Naive thymus-derived CD4-positive, alpha-beta T cell (primary cell): ENCODE measurements at places on chromosomes 16 and 17.

GRCh38 chr17:82105417-82105881 lies 7.4 kb upstream of the FASN start:
- DNase-seq, result no peak

GRCh38 chr16:14193316-14193871 lies 122.3 kb downstream of the MRTFB start:
- DNase-seq, result peak; percentile 40

GRCh38 chr16:7397901-7398300 lies 65.3 kb downstream of the RBFOX1 start:
- no peak for DNase-seq

DNA sequence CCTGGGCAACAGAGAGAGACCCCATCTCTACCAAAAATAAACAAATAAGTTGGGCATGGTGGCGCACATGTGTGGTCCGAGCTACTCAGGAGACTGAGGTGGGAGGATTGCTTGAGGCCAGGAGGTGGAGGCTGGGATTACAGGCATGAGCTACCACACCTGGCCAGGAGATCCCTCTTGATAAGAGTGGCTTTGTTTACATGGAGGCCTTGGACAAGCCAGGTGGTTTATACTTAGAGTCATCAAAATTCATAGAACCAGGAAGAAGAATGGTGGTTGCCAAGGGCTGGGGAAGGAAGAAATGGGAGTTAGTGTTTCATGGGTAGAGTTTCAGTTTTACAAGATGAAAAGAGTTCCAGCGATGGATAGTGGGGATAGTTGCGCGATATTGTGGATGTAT lies 8.8 kb upstream of the ZFP1 start:
- no peak for DNase-seq

DNA sequence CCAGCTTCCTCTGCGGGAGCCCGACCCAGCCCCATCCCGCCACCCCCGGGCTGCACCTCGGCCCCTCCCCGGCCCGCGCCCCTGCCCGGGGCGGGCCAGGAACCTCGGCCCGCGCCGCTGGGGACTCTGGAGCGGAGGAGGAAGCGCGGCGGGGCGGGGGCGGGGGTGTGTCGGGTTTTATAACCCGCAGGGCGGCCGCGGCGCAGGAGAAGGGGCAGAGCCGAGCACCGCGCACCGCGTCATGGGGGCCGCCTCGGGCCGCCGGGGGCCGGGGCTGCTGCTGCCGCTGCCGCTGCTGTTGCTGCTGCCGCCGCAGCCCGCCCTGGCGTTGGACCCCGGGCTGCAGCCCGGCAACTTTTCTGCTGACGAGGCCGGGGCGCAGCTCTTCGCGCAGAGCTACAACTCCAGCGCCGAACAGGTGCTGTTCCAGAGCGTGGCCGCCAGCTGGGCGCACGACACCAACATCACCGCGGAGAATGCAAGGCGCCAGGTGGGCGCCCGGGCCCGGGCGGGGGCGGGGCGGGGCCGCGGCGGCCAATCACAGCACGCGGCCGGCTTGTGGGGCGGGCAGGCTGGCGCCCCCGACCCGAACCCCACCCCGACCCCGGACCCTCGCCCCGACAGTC lies at the start of gene ACE:
ACE (plus strand) TSS at position 208 of the 626 bp plus-strand sequence; CDS start at position 242, 34 bp downstream.
- DNase-seq, result peak; percentile 22

- no peak for DNase-seq
Observed at GRCh38 chr17:29170682-29171081, 9.5 kb downstream of the MYO18A start.

GRCh38 chr17:34255381-34255732 lies 272 bp downstream of the CCL2 start:
- no peak for DNase-seq

- peak; percentile 53 for DNase-seq
Observed at GRCh38 chr17:78781104-78781892, 775 bp downstream of the CYTH1 start.

- no peak for DNase-seq
Observed at GRCh38 chr17:77688369-77688768, 270.1 kb upstream of the TNRC6C start.

DNA sequence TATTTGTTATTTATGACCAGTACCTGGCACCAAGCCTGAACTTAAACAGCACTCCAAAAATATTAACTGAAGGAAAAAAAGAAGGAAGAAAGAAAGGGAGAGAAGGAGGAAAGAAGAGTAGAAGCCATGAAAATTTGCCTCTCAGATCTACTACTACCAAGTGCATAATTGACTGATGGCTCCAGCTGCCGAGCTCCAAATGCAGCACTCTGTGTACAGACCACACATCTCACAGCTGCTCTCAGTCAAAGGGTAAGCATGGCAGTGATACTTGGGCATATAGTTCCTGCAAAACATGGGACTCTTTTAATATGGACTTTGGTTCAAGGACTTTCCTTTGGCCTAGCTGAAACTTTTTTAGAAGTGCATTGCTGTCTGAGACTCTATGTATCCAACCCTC lies 44.0 kb upstream of the NOG start:
- DNase-seq, result no peak

GRCh38 chr16:8493972-8494371 lies 96.3 kb downstream of the TMEM114 start:
- DNase-seq, result no peak

- DNase-seq, result no peak
Observed at GRCh38 chr16:14485121-14485551, 144.9 kb downstream of the PARN start.

DNA sequence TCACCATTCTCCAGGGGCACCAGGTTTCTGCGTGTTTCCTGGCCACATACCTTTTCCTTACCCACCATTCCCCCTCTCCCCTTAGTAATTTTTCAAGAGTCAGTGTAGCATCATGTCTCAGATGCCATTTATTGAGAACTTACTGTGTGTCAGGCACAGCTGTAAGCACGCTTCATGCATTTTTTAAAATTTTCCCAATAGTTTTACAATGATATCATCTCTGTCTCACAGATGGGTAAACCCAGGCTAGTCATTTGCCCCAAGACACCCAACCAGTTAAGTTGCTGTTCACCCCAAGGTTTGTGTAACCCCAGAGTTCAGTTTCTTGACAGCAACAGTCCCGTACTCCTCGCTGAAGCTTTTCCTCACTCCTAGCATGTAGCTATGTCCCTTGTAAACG lies 56.4 kb upstream of the IRX3 start:
- no peak for DNase-seq

DNA sequence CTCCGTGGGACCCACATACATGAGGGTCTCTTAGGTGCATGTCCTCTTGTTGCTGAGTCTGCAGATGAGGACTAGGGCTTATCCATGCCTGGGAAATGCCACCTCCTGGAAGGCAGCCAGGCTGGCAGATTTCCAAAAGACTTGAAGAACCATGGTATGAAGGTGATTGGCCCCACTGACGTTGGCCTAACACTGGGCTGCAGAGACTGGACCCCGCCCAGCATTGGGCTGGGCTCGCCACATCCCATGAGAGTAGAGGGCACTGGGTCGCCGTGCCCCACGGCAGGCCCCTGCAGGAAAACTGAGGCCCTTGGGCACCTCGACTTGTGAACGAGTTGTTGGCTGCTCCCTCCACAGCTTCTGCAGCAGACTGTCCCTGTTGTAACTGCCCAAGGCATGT lies 38.2 kb upstream of the IL21R start:
- DNase-seq, result no peak

DNA sequence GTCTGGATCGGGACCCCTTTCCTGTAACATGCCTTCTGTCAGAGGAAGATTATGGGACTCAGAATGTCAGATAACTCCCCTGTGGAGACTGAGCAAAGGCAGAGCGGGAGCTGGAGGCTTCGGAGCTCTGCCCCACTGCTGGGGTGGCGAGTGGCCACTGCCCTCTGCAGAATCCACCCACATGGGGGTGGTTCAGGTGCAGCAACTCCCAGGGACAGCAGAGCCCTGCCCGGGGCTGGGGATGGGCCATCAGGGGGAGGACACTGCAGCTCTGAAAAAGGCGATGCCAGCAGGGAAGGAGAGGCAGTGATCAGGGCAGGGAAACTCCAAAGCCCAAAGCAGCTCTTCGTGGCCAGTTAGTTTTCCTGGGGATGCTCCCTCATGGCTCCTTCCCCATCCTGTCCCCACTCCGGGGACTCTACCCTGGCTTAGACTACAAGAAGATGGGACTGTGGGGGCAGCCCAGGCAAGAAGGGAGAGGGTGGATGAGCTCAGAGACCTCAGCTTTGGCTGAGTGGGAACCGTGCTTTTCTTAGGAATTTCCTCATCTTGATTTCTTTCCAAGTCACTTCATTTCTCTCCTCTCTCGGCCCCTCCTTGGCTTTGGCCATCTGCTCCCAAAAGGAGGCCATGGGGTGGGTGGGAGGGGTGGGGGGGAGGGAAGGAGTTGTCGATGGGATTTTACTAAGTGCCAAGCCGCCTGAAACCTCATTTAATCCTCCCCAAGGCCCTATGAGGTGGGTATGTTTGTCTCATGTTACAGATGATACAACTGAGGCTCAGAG lies 4.0 kb downstream of the CA4 start:
- no peak for DNase-seq

DNA sequence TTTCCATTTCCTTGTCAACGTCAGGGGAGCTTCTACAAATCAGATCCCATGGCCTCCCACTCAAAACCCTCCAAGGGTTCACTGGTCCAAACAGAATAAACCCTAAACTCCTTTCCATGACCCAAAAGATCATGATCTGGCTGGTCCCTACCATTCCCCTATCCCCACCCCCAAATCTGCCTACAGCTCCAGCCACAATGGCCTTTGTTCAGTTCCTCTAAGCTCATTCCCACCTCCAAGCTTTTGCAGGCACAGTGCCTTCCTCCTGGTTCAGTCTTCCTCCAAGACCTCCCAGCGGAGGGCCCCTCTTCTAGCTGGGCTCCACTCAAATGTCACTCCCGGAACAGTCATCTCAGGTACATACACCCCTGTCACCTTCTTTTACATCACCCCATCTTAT lies 2.0 kb downstream of the GPRC5B start:
- no peak for DNase-seq

DNA sequence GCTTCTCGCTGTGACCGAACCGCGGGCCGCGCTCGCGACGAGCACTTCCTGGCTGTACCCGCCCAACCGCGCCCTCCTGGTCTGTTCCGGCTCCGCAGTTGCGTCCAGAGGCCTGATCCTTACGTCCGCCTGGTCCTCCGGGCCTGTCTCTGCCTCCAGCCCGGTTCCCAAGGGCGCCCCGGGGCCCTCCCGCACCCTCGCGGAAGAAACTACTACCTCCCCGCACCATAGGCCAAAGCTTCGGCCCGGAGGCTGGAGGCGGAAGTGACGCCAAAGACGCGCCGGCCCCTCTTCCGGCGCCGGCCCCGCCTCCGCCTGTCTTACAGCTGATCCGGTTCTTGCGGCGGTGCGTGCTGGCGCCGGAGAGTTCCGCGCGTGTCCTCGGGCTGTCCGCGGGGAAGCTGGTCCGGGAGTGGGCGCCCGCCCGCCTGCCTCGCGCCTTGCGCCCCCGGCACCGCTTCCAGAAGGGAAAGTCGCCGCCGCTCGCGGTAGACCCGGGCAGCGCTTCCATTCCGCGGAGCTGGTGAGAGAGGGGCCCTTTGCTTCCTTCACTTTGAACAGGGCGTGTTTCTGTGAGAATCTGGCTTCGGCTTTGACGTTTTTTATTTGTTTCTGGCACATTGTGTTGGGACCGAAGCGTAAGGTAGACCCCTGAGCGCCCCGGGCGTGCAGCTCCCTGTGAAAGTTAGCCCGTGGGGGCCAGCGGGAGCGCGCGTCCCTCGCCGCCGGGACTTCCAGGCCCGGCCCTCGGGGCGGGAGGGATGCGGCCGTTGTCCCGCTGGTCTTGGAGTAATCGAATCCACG lies at the start of gene ZNF778:
ZNF778 (plus strand) TSS at position 316 of the 804 bp plus-strand sequence. CDS start 3,425 bp downstream, outside the sequence.
- DNase-seq, result peak; percentile 77

DNA sequence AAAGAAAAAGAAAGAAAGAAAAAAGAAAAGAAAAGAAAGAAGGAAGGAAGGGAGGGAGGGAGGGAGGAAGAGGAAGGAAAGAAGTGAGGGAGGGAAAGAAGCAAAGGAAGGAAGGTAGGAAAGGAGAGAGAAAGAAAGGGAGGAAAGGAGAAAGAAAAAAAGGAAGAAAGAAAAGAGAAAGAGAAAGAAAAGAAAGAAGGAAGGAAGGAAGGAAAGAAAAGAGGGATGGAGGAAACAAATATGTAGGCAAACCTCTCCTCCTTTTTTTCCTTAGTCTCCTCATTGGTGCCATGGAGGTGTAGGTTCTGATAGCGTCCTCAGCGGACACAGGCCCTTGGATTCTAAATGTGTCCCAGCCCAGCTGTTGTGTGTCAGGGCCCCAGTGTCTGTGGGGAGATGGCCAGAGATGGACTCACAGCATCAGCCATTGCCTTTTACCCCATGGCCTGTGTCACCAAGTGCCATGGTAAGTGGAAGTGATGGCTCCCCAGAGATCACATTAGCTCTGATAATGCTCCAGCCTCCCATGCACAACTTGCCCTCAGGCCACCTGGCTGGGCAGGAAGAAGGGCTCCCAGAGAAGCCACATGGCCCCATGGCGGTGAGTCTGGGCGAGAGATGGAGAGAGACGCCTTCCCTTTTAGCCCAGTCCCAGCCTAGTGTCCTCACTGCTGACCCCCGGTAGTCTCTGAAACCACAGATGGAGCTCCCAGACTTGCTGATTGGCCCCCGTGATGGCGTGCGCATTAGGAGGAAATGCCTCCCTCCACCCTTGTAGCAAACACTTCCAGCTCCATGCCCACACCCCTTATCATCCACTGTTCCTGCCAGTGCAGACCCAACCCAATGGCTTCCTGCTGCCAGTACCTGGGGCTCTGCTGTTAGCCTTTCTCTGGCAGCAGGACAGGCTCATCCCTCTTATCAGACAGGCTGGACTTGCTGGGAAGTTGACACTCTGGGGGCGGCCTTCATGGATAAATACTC lies 3.7 kb upstream of the SLC6A2 start:
- no peak for DNase-seq

DNA sequence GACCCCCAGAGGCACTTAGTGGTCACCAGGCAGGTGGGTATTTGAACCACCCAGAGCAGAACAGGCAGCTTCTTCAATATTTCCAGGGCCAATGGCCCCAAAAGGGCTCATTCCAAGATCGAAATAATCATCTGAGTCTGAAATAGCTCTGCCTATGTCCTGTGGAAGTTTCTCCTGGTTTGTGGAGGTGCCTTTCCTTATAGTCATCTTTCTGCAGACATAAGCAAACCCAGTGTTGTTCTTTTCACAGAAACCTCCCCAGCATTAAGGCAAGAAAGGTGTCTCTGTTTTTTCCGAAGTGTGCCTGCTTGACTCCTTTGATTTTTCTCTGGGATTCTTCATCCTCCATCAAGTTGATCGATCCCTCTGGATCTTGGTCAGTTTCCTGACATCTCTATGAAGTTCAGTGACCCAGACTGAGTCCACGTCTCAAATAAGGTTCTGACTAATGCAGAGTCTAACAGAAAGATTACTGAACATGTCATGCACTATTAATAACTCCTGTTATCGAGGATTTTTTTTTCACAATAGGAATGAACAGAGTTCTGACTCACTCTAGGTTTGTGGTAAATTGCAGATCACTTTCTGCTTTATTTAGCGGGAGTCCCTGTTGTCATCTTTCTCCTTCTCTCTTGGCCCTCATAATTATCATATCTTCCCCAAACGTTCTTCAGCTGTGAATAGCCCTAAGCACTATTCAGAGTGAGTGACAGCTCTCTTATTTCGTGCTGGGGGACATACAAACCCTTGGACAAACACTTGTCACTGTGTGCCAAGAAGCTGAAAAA lies 1.5 kb downstream of the LRRC3C start:
- no peak for DNase-seq

GRCh38 chr17:82384051-82384729 lies 12.6 kb downstream of the UTS2R start:
- DNase-seq, result no peak
